ENCODE measurements at places on chromosomes 12 and 14.

DNA sequence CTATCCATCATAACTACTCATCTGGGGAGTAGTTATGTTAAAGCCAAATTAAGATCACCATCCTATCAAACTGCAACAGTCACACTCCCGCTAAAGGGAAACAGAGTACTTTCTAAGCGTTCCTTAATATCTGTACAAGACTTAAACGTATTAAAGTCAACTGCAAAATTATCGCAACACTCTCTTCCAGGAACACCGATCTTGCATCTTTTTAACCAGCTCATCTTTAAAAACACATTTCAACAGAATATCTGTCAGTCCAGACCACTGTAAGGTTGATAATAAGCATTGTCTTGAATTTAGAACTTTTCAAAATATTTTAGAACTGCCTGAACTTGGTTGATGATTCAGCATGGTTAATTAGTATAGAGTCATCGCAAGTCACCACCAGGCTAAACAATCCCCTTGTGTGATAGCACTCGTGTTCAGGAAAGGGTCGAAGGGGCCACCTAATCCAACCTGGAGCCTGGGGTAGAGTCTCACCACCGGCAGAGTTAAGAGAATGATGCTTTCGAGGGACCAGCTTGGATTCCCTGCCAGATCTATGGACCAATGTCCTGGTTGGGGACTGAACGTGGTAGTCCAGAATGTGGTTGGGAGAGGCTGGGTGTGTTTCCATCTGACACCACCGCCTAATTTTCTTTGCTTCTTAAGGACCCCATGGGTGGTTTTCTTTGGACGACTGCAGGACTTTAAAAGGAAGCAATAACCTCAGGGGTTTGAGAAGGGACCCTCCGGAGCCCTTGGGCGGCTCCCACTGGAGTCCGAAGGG is 890 bp downstream of the SPTLC2 start:
- DNase-seq: no peak

GRCh38 chr12:39123580-39124253 is 218.3 kb upstream of the CPNE8 start:
- DNase-seq: no peak

- no peak for DNase-seq
Measured at GRCh38 chr12:103986829-103987228, 21.2 kb downstream of the TDG start.

- no peak for DNase-seq
Measured at GRCh38 chr12:83365317-83365716, 678.6 kb downstream of the TMTC2 start.

- no peak for DNase-seq
Measured at GRCh38 chr12:118315821-118316220, 56.9 kb downstream of the TAOK3 start.

GRCh38 chr14:58167057-58167456 is 15.0 kb upstream of the ARMH4 start:
- no peak for DNase-seq

GRCh38 chr12:55745361-55746173 is 2.6 kb downstream of the GDF11 start:
- peak; percentile 77 for DNase-seq

GRCh38 chr14:24314377-24315193 is 3.3 kb downstream of the LTB4R start:
- DNase-seq: no peak

- no peak for DNase-seq
Measured at GRCh38 chr14:57865066-57865402, 858 bp downstream of the SLC35F4 start.

DNA sequence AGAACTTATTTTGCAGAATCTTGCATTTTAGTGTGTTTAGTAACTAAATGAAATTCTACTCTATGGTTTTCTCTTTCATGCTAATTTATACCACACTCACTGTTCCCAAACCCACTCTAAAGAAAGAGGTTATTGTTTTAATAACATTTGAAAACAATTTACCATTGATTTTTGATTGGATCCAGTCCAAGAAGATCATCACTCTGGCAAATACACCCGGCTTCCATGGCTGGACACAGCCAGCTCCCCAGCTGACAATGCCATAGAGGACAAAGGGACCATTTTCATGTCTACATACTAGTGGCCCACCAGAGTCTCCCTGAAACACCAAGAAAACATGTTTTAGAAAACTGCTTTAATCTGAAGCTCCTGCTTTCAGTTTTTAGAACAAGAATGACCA is 42.4 kb downstream of the OVCH1 start:
- DNase-seq: no peak

GRCh38 chr14:69713209-69713781 is 53.6 kb upstream of the SRSF5 start:
- DNase-seq: peak; percentile 85

GRCh38 chr12:94287245-94287628 is 138.9 kb downstream of the PLXNC1 start:
- DNase-seq: no peak

DNA sequence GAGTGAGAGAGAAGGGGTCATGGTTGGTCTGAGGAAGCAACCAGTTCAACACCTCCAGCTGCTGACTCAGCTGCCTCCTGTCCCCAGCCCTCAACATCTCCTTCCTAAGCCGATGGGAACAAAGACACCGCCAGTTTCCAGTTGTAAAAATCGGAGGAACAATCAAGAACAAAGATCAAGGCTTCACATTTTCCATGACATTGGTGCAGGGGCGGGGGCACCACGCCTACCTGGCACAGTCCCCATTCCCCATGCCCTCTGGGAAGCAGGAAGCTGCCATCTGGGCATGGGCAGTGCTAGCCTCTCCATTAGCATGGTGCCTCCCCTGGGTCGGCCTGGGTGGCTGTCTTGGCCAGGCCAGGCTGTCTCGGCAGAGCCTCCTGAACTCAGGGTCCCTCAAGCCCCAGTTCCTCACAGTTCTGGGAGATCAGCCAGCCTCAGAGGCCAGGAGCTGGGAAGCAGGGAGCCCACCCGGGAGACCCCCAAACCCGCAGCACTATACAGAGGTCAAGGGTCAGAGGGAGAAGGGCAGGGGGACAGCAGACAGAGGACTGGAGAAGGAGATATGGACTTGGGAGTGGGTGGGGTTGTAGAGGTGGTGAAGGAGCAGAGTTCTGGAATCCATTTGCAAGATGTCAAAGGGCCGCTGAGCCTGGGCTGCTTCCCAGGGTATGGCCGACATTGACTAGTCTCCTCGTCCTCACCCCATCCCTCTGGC is 19.6 kb upstream of the TMEM106C start:
- DNase-seq: no peak

DNA sequence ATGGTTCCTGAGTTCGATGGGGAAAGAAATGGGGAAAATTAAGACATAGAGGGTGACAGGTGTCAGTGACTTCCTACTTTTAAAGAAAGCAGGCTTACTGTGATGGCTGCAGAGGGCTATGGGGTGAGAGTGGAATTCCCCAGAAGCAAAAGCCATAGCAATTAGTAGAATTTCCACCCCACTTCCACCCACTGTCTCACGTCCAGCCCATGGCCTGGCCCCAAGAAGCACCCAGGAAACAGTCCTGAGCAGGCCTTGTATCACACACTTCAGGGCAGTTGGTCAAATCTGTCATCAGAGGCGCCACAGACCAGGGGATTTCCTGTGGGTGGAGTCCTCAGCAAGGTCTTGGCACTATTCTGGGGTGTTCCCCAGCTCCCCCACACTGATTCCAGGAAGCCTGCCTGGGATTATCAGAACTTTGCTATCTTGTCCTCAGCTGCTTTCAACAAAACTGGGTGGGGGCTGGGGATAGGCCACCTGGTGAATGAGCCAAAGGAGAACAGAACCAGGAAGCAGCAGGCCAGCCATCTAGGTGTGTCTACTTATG is 120.1 kb upstream of the CCND2 start:
- DNase-seq: no peak

DNA sequence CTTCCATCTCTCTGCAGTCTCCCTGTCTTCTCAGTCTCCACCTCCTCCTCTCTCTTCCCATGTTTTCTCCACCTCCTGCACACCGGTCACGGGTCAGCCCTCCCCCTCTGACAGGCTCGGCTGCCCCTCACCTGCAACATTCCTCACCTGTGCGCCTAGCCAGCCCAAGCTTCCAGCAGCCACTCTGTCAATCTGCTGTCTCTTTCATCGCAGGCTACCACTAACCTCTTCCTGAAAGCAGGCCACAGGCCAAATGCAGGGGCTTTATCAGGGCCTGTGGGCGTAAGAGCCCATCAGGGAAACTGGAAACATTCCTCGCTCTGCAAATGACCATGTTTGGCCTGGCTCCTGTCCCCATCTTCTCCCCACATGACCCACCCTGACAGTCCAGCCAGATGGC is 34.5 kb downstream of the CMKLR1 start:
- no peak for DNase-seq

- no peak for DNase-seq
Measured at GRCh38 chr14:40248671-40249070, 816.4 kb upstream of the FBXO33 start.

- DNase-seq: no peak
Measured at GRCh38 chr14:52175982-52176502, 91.5 kb upstream of the PTGDR start.

DNA sequence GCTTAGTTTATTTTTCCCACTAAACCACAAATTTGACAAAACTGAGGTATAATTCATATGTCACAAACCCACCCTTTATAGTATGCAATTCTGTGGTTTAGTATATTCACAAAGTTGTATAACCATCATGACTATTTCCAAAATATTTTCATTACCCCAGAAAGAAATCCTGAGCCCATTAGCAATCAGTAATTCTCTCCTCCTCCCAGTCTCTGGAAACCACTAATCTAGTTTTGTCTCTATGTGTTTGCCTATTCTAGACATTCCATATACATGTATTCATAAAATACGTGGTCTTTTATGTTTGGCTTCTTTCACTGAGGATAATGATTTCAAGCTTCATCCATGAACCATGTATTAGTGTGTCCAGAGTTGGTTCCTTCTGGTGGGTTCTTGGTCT is 267.6 kb downstream of the AEBP2 start:
- DNase-seq: no peak

- DNase-seq: no peak
Measured at GRCh38 chr12:5614256-5614655, 182.3 kb downstream of the NTF3 start.

DNA sequence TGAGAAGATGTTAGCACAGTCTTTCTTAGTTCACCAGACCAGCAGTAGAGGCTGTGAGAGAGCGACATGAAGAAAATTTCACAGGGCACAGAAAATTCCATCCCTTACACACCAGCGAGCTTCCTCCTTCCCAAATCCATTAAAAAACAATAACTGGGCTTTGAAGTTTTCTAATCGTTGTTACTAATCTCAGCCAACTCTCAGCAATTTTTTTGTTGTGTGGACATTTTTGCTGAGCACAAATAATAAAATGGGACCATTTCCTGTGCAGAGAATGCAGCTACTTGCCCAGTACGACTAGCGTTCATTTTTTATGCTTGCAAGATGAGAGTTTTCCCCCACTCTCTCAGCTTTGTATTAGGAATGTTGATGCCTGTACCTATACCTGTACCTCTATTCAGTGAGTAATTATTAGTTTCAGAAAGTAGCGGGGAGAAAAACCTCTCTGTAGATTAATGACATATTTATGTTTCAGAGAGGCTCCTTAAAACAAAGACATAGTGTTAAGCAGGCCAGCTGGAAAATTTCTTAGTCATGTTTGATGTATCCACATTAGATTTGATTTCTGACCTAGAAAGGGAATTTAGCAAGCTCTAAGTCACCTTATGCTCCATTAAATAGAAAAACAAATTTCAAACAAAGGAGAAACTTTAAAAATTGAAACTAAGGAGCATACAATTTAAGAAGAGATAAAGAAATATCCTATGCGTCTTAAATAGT is 146.5 kb downstream of the SRGAP1 start:
- DNase-seq: no peak

DNA sequence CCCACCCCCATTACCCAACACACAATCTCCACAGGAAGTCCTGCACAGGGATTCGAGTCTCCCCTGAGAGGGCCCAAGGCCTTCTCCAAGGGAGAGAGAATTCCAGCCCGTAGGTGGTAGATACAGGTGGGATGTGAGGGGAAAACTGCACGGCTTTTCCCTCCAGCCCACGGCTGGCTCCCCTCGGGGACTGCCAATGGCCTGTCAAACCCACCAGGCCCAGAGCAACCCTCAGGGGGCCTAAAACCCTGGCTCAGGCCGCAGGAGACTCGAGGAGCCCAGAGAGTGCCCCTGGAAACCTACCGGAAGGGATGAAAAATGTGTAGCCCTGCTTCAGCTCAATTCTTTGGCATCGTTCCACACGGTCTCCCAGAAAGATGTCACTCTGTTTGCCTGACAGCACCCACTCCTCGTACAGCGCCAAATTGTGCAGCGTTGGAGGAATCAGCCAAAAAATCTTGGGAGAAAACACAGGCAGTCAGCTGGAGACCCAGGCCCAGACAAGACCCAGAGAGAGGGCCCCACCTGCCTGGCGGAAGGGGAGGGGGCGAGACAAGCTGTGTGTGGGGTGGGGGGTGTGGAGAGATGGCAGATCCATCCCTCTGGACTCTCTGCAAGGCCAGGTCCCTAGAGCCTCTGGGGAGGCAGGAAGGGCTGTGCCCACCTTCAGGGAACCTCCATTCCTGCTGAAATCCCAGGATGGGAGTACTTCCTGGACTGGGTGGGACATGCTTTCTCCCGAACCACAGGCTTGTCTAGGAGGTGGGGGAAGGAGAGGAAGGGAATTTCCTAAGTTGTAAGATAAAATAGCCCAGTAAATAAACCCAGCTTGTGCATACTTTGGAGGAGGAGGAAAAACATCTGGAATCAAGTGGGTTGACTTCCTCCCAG is 48.1 kb downstream of the KDM2B start:
- no peak for DNase-seq

DNA sequence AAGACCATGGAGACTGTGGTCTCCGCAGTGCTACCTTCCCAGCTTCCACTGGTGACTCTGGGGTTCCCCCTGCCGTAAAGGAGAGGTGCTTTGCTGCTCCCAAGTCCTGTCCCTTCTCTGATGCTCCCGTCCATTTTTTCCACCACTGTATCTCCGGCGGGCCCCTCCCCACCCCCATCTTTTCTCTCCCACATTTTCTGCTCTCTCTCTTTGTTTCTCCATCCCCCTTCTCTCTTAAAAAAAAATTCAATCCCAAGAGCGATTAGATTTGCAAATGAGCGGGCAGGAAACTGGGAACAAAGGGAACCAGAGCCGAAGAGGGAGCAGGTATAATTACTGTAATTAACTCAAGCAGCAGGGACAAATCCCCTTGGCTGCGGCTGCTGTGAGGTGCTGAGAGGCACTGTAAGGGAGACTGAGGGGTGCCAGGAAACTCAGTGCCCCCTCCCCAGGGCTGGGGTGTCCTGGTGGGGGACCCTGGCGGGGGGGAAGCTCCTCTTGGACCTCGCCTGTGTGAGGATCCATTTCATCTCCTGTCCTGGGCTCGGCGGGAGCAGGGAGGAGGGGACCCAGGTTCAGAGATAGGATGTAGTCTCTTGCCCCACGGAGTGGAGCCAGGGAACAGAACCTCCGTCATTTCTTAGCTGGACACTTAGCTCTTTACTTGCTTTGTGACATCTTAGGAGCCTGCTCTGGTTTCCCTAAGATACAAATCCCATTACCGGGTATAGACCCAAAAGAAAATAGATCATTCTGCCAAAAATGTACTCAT is 140.4 kb upstream of the NRXN3 start:
- DNase-seq: peak; percentile 46

GRCh38 chr12:6392504-6392903 is 8.5 kb downstream of the LTBR start:
- no peak for DNase-seq

Data from NCI-H2171 (cell line).